ENCODE measurements at places on chromosomes 7 and 10.

DNA sequence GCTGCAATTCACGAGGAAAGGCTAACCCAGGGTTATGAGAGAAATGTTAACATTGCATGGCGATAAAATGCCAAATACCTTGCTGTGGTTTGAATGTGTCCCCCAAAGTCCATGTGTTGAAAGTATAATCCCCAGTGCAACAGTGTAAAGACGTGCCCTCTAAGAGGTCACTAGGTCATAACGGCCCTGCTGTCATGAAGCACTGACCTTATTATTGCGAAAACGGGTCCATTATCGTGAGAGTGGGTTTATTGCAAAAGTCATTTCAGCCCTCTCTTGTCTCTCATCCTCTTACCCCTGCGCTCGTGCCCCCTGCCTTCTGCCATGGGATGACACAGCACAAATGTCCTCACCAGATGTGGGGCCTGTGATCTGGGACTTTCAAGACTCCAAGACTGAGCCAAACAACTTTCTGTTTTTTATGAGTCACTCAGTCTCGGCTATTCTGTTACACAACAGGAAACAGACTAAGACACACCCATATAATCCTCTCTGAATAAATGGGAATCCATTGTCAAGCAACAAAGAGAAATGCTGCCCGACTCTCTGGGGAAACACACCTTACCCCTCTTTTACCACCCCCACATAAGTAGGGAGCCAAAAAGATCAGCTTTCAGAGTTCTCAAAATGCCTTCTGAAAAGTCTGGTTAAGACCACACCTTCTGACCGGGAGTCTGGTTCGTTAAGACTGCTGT is 73.1 kb upstream of the UCN3 start:
- peak; percentile 63 for DNase-seq

GRCh38 chr7:45701701-45702510 is 127.7 kb downstream of the ADCY1 start:
- no peak for DNase-seq

DNA sequence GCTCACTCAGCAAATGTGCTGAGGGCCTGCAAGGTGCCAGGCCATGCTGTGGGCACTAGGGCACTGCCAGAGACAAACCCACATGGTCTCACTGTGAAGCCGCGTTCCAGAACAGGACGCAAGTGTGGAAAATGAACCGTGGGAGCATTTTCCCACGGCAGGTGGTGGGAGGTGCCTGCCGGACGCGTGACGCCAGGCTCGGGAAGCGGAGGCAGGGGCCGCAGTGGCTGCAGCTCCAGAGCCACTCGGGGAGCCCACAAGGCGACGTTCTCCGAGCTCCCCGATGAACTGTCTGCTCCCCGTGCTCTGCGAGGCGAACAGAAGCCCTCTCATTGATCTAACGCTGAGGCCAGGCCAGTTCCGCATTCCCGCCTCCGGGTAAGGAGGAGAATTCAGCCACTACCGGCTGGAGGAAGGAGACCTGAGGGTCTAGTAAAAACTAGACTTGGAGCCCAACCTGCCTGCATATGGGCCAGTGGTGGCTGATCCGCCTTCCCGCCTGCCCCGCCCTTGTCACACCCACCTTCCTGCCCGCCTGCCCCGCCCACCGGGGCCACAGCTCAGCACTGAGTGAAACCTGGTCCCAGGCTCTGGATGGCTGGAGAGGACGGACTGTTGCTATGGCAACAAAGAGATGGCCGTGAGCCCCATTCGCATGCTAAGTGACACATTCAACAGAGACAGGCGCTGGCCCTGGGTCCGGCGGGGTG is 13.1 kb downstream of the ADGRA1 start:
- DNase-seq = peak; percentile 36

- DNase-seq = no peak
Observed at GRCh38 chr10:32684291-32684690, 238.4 kb downstream of the CCDC7 start.

DNA sequence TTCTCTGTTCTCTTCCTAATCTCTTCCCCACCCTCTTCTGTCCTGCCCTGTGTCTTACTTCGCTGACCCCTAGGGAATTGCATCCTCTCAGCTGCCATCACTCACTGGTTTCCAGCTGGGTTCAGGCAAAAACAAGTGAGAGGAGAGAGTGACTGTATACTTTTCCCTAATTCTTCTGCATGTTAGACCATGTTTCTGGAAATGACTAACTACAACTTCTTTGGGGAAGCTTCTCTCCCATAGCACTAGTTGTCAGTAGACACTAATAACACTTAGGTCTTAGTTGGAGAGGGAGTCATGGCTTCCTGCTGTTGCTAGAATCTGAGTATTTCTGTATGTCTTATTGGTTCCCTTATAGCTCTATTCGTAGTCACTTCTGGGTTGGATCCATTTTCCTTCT is 299.0 kb upstream of the FZD1 start:
- no peak for DNase-seq

DNA sequence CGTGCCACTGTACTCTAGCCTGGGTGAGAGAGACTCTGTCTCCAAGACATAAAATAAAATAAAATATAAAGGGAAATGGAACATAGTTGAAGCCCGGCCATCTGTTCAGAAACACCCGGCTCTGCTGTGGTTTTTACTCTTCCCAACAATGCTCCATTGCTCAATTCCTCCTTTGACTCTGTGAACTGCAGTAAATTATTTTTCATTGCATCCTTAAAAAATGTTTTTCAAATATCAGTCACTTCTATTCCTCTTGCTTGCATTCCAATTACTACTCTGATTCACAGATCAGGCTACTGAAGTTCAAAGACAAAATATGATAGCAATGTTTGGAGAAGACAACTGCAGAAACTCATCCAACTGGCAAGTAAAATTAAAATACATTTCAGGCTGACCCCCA is 983.0 kb downstream of the SORCS1 start:
- DNase-seq = no peak

- DNase-seq = no peak
Observed at GRCh38 chr10:10661176-10661575, 356.5 kb upstream of the CELF2 start.

DNA sequence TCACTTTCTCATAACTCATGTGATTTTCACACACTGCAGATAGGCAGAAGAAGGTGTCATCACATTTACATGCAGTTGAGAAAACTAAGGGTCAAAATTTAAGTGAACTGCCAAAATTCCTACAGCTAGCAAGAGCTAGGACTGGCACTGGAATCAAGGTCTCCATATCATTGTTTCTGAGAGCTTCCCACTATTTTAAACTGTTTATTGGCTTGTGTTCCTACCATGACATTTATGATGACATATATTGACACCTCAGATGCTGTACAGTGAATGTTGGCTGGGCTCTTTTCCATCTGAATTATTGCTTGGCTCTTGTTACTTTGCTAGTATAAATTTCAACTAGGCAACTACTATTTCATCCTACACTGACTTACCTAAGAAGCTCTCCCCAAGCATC is 2.0 kb downstream of the THSD7A start:
- no peak for DNase-seq

DNA sequence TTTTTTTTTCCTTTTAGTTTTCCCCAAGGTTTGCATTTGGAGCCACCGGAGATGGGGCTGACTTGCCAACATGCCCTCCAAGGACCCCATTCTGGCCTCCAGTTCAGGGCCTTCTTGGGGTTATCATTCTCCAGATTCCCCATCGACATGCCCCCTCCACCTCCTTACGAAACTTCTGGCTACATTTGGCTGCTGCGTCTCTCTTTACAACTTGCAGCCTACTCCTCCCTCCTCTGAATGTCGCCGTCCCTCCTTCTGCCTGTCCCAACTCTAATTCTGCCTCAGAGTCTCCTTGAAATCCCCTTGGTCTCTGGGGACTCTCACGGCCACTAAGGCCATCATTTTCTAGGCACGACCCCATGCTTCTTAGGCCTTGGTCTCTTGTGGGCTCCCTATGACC is 72.2 kb upstream of the PODXL start:
- no peak for DNase-seq

- DNase-seq = no peak
Observed at GRCh38 chr7:108236681-108237415, 106.7 kb upstream of the LAMB4 start.

DNA sequence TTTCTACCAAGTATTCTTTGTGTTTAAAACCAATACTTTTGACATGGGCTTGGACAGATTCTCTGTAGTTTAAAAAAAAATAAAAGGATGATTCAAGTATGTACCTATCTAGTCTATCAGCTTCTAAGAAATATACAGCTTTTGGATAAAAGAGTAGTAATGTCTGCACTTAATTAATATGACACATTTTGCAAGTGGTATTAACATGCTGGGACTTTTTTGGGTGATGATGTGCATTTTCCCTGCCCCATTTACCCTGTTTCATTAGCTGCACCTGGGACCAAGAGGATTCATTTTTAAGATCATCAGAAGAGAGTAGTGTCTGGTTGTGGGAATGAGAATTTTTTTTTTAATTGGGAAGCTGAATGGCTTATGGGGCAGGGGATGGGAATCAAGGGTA is 236.2 kb upstream of the KLF14 start:
- no peak for DNase-seq

GRCh38 chr7:137923380-137923779 is 76.6 kb upstream of the DGKI start:
- no peak for DNase-seq

DNA sequence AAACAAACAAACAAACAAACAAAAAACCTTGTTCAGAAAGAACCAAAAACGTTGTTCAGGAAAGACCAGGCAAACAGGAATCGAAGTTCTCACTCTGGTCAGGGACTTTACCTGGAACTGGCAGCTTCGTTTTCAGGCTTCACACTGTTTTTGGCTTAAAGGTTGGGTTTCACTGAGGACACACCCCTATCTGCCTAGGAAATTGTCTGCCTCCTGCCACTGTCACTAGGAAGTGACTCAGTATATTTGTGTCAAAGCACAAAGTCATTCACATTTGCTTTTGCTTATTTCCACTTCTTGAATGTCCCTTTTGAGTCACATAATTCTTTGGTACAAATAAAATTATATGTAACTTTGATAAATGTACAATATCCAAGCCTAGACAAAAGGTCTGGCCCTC is 37.9 kb downstream of the PNLIPRP3 start:
- DNase-seq = no peak
